D341Med (cell line): ENCODE measurements at places on chromosomes 16 and 17.

- DNase-seq, result no peak
These were observed 128.2 kb downstream of the HS3ST3B1 start for GRCh38 chr17:14429084-14429483.

DNA sequence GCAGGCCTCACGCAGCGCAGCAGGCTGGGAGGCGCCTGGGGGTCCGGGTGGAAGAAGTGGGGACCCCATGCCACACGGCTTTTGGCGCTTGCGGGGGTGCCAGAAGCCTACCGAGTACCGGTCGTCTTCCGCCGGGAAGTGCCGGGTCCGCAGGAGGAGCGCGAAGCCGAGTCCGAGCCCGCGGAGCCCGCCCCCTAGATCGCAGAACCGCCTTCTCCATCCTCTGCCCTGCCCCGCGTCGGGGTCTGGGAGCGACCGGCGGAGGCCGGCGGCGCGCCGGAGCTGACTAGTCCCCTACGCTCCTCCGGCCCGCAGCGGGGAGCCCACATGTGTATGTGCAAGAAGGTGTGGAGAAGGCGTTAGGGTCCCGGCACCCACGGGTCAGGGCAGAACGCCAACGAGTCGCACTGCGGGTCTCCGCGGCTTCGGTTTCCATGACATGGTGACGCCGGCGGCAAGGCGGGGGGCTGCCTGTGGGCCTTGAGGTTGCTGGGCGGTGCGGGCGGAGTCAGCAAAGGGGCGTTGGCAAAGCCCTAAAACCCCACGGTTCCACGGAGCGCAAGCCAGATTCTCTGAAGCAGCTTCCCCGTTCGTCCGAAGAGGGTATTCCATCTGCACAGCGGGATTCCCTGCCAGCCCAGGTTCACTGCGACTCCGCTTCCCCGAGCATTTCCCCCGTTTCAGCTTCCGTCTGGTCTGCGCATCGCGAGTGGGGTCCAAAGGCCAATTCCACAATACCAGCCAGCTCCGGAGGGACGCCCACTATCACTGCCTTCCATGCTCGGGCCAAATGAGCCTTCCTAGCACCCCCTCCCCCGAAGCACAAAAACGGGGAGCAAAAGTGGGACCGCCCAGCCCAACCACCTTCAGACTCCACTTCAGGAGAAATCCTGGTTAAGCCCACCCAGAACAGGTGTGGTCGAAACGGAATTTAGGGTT lies 2.3 kb upstream of the LHX1 start:
- DNase-seq, result peak; percentile 80

DNA sequence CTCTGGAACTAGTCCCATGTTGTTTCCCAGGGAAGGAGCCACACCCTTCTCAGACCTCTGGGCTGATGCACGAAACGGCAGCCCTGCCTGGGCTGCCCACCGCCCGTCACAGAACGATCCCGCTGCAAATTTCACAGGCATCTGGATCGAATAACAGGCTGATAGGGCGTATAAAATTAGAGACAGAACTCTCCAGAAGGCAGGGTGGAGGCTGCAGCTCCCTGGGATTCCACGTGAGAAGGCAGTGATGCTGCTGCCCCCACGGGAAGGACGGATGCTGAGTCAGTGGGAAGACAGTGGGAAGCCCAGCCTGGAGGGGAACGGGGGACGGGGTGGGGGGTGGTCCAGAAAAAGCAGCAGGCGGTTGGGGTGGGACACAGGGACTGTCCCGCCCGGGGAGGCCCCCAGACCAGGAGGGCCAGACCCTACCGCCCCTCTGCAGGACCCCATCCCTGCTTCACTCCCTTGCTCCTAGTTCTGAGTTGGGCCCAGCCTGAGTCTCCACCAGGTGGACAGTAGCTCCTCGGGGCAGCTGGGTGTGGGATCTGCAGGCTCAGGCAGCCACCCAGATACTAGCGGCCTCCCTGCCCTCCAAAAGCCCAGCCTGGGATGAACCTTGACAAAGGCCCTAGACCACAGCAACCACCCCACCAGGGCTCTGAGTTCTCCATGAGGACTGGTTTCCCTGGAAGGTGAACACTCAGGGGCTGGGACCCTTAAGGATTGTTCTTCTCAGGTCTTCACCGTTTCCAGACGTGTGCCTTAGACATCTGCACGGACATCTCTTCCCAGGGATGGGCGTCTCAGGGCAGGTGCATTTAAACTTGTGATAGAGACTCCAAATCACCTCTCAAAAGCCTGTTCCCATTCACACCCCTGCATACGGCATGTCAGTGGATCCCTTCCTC lies 117.8 kb downstream of the METRNL start:
- DNase-seq, result peak; percentile 40

- peak; percentile 64 for DNase-seq
These were observed 17.7 kb downstream of the PSMD11 start for GRCh38 chr17:32461853-32462617.
